Femur (tissue), 1 donor: ENCODE measurements at places on chromosomes 7 and 10.
A peak's percentile ranks its signal among the peaks of the same experiment; 100 is the strongest.

DNA sequence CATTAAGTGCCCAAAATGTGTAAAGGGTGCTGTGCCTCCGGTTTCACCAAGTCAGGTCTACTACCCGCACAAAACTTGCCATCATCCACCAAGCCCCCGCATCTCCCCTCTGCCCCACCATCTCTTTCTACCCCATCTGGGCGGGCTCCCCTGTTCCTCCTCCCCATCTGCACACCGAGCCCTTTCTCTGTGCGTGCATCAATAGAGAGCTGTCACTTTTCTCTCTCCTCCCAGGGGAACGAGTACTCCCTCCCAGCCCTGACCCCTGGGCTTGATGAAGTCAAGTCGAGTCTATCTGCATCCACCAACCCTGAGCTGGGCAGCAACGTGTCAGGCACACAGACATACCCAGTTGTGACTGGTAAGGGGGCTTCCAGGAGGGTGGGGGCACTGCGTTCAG is 63.5 kb downstream of the PAX2 start:
- DNase-seq, result no peak

GRCh38 chr7:15485431-15485830 is 76.4 kb downstream of the AGMO start:
- no peak for DNase-seq

DNA sequence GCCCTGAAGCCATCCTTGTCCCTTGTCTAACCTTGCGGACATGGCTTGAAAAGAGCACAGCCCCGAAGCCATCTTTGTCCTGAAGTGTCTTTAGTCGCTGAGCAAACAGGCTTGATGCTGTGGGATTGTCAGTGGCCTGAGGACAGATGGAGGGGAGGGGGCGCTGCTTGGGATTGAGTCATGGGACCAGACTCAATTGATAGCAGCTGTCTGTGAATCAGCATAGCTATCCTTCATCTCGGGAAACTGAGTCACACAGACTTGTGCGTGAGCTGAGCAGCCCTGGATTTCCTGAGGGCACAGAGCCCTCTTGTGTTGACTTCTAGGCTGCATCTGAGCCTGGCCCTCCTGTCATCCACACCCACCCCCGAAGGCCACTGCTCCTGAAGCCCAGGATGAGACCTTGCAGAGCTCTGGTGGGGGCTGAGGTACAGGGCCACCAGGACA is 14.4 kb downstream of the MYO1G start:
- no peak for DNase-seq

DNA sequence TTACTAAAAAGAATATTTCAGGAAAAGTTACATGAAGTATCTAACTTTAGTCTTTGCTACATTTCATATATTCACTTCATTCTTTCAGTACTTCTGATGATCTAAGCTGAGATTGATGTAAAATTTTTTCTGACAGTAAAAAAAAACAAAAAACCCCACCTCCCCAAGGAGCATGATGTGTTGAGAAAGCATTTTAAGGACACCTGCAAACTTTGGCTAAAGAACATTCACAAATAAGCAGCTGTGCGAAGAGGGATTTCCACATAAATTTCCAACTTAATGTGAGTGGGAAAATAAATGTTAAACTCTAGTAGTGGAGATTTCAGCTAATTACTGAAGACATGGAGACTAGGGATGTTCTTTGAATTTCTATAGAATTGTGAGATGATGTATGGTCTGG is 35.5 kb downstream of the DLD start:
- no peak for DNase-seq

- DNase-seq, result no peak
Observed at GRCh38 chr7:47310020-47310419, 271.9 kb downstream of the TNS3 start.

- DNase-seq, result no peak
Observed at GRCh38 chr10:62506371-62506770, 132.2 kb downstream of the ZNF365 start.

DNA sequence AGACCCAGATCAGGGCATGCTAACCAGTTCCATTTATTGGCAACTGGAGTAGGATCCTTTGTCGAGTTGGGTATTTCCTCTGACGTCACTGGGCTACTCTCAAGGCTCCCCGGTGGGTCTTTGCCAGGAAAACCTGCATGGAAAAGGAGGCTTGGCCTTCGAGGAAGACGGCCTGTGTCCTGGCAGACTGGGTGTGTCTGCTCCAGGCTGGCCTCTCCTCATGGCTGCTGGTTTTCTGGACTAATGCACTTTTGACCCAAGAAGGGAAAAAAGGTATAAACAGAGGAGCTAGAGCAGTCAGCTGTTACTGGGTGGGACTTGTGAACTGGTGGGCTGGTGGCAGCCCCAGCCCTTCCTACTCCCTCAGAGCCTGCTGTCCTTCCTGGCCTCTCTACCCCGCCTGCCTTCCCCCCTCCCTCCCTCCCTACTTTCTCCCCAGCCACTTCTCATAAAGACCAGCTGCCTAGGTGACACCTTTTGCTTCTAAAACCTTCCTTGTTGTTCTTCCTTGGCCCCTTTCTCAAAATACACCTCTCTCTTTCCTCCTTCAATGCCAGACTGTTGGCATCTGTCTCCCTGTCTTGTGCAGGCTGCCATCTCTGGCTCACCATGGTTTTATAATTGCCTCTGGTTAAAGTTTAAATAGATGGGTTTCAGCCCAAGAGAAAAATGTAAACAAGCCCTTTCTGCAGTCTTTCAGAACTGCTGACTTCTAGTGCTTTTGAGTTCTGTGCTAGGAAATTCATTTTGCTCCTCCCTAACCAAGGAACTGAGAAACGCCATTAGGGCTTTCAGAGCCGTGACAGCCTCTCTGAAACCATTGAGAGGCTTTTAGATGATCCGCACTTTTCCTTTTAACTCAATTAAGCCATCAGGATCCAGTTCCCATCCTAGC is 101.8 kb upstream of the MKLN1 start:
- peak; percentile 68 for DNase-seq

DNA sequence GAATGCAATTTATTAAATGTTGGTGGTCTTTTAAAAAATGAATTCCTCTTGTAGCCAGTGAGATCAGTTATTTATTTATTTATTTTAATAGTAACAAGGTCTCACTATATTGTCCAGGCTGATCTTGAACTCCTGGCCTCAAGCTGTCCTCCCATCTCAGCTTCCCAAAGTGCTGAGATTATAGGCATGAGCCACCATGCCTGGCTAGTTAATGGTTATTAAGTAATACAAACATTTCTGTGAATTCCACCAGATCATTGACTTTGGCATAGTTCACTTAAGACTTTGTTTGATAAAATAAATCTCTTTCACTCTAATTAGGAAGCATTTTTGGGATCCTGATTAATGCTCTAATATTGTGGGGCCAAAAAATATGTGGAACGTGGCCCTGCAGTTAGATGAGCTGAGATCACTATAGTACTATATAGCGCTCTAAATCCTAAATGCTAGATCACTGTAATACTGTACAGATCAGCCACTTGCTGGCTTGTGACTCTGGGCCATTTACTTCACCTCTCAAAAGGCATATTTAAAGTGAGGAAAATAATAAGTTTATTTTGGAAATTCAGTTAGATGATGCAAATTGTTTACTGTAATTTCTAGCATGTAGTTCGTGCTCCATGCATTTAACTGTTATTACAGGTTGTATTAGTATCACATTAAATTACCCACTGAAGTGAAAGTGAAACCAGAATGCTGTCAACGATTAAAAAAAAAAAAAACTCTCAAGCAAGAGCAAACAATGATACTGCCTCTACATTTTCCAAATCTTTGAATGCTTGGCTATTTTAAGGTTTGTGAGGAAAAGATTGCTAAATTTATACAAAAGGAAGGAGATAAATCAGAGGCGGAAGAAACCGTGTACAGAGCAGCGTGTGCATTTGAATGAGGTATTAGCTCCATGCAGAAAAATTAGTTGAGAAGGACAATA is 15.9 kb upstream of the FAS start:
- no peak for DNase-seq

GRCh38 chr7:137772316-137772715 is 74.5 kb downstream of the DGKI start:
- DNase-seq, result no peak

GRCh38 chr10:55369670-55370420 is 568.8 kb upstream of the PCDH15 start:
- no peak for DNase-seq

GRCh38 chr10:71625445-71626175 is 94.0 kb downstream of the C10orf105 start:
- no peak for DNase-seq

DNA sequence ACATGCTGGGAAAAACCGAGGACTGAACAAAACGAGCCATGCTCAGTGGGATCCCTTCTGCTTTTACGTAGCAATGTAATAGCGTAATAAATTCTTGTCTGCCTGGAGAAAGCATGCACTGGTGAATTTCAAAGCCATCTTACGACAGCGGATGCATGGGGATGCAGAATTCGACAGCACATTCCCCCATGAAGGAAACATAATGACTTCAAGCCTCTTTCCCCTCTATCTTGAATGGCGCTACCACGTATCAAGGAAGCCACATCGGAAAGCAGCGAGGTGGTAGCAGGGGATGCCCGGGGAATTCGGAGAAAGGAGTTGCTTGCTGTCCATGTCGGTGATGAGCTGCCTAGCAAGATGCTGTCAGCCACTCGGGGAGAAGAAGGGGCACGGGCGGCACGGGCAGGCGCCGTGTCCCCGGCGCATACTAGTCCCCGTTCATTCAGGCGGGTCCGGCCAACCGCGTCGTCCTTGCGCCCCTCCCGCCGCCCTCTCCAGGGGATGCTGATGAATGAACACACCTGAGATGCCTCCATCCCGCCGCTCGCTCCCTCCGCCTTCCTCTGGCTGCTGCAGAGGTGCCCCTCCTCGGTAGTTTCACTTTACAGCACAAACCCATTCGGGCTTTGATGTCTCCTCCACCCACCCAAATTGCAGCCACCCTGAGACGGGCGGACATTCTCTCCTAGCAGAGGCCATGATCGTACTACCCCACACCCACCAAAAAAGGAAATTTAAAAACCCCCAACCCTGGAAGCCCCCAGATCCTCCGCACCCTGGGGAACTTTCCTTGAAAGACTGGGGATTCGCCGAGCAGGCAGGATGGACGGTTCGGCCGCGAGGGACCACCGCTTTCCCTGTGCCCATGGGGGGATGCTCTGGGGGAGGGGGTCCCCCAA is 644 bp downstream of the SORBS1 start:
- DNase-seq, result peak; percentile 54

- DNase-seq, result no peak
Observed at GRCh38 chr7:3650844-3651243, 349.8 kb downstream of the SDK1 start.

DNA sequence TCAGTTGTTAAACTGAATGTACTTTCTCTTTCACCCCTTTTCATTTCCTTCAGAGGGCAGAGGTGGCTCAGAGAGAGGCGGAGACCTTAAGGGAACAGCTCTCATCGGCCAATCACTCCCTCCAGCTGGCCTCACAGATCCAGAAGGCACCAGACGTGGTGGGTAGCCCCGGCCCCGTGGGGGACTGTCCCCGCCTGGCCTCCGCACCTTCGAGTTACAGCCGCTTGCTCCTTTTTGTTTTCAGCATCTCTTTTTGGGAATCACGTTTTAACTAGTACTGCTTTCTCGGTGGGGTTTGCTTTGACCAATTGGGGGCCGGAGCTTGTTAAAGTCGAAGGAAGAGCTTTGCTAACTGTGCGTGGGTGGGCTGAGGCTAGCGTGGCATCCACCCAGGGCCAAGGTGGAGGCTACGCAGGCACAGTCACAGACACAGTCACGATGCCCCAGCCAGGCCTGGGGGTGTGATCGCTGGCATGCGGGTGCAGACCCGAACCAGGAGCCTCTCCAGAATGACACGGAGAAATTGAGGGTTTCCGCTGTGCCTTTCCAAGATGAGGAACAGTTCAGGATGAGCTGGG is 116.2 kb upstream of the SH2B2 start:
- DNase-seq, result no peak

DNA sequence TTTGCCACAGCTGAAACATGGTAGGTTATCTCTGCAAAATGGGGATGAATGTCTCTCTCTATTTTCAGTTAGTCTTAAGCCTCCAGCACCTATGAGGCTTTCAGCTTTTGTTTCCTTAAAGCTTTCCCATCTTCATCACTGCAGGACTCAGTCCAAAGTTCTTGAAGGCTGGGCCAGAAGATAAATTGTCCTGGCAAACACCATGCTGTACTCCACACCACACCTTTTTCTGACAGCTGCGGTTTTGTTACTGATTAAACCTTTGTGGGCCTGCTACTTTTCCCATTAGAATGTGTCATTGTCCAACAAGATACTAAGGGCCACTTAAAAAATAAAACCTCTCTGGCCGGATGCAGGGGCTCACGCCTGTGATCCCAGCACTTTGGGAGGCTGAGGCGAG is 87.2 kb upstream of the A1CF start:
- no peak for DNase-seq

- DNase-seq, result no peak
Observed at GRCh38 chr7:128922496-128923410, 12.2 kb upstream of the KCP start.

DNA sequence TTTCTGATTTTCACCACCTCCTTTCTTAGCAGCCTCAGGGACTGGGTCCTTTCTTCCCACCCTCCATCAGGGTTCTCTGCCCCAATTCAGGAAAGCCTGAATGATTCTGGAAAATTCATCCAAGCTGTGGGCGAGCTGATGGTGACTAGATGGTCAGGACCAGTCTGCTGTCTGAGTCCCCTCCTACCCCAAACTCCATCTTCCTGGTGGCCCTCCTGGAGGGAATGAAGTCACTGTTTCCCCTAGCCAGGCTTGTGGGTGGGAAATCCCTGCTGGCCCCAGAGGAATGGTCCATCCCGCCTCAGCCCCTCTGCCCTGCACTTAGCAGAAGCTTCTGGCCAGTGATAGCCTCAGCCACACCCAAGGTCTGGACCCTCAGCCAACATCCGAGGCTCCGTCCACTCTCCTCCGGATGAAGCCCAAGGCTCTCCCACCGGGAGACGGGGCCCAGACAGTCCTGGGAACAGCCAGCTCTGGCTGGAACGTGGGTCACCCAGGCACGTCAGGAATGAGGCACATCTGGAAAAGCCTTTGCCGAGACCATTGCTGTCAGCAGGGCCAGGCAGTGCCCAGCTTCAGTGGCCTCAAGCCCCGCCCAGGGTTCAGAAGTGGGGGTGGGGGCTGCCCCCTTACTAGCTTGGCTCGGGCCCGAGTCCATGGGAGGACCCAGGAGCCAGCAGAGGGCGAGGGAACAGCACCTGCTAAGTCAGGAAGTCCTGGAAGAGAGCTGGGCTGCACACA is 4.0 kb upstream of the AQP1 start:
- no peak for DNase-seq

DNA sequence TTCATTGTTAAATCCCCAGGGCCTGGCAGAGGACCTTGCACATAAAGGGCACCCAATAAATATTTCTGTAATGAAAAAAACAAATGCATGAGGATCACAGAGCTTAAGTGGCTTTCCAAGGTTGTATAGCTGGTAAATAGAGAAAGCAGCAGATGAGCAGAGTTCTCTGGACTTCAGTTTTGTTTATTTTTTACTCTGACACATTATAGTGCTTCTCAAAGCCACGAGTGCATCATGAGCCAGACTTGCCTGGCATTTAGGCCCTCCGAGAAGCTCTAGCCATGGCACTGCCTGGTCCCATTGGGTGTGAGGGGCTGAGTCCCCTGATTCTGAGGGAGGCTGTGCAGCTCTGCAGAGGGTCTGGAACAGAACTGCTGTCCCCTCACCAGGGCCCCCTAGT is 87.2 kb upstream of the ZNF32 start:
- DNase-seq, result no peak

- no peak for DNase-seq
Observed at GRCh38 chr10:110827410-110827809, 44.3 kb upstream of the PDCD4 start.

- DNase-seq, result no peak
Observed at GRCh38 chr10:29932991-29933390, 126.4 kb downstream of the JCAD start.
